Type B pancreatic cell (in vitro differentiated cells): ENCODE measurements at places on chromosomes 1 and 21.

GRCh38 chr1:156095906-156096508, 13.7 kb upstream of the MEX3A start:
- H3K27me3 ChIP-seq: no peaks in the 10 kb centered on the region
- peak overlapping the region; percentile 96 for H3K27ac ChIP-seq
- H3K4me1 ChIP-seq: peaks cover 37% of the 10 kb centered on the region
- DNase-seq: no peak

GRCh38 chr1:91883470-91883869, 2.5 kb downstream of the TGFBR3 start:
- H3K36me3 ChIP-seq: peaks cover 6% of the 10 kb centered on the region
- peaks cover 24% of the 10 kb centered on the region for H3K27me3 ChIP-seq
- H3K4me1 ChIP-seq: peaks cover 40% of the 10 kb centered on the region
- no peak for DNase-seq
- peak overlapping the region; percentile 96 for H3K4me3 ChIP-seq
- peak overlapping the region; percentile 66 for H3K27ac ChIP-seq

DNA sequence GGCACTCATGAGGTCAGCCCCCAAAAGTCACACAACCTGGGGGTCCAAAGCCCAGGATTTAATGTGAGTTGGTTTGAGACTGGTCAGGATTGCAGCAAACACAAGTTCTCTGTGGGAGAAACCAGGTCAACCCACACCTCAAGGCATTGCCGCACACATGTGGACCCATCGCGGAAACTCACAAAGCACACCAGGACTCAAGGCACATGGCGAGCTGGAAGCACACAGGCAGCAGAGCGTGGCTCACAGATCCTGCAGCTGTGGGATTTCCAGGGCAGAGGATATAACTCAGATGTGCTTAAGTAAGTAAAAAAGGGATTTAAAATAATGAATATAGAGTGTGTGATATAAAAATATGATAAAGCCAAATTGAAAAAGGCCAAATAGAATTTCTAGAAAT, 51.6 kb upstream of the ADARB1 start:
- H3K27ac ChIP-seq: no peak overlapping the region
- H3K4me1 ChIP-seq: peaks cover 27% of the 10 kb centered on the region
- H3K4me3 ChIP-seq: no peak overlapping the region
- H3K27me3 ChIP-seq: peaks cover 12% of the 10 kb centered on the region

DNA sequence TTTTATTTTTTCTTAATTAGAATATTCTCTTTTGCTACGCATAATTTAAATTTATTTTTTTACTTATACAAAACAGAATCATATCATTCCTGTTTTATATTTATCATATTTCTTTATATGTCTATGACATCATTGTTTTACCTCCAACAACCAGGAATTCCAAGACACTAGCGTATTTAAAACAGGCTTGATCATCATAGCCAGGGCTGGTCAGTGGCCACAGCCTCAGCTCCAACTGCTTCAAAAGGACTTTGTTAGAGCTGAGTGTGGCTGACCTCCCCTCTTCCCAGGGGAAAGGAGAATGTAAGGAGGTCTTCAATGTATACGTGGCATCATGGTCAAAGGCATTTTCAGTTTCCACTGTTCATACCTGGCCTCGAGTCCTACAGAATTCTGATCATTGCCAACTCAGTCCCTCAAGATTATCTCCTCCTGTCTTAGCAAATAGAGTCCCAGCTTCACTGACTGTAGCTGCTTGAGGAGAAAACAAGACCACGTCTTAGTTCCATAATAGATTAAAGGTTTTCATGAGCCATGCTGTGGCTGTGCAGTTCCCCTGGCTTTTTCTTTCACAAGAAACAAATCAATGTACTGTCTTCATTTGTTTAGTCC, 444.0 kb downstream of the PTPRC start:
- H3K4me1 ChIP-seq: peaks cover 15% of the 10 kb centered on the region
- H3K36me3 ChIP-seq: no peaks in the 10 kb centered on the region
- H3K27ac ChIP-seq: no peak overlapping the region
- DNase-seq: no peak

GRCh38 chr1:195791796-195792195, 816.4 kb downstream of the KCNT2 start:
- no peak overlapping the region for H3K4me3 ChIP-seq
- DNase-seq: no peak
- H3K27me3 ChIP-seq: no peaks in the 10 kb centered on the region
- no peaks in the 10 kb centered on the region for H3K36me3 ChIP-seq
- H3K4me1 ChIP-seq: no peaks in the 10 kb centered on the region
- H3K27ac ChIP-seq: no peak overlapping the region
